ENCODE measurements at places on chromosomes 6 and 20. TPM values are rescaled to one million over a fixed set of nuclear protein-coding genes. Genes with fewer than 3 reads are reported as not detected.

RRAGD gene
- 5.9 TPM for total RNA-seq

ANKRD60 gene
- total RNA-seq, result not detected

KIAA0408 gene
- 6.5 TPM for total RNA-seq

LTA gene
- total RNA-seq, result 0.36 TPM

ENPP5 gene
- 3.5 TPM for total RNA-seq

VTA1 gene
- total RNA-seq, result 48.9 TPM

LY6G6D gene
- total RNA-seq, result not detected

GSTA3 gene
- total RNA-seq, result not detected

GABRR1 gene
- total RNA-seq, result 0.11 TPM

DEFB118 gene
- total RNA-seq, result not detected

TSPO2 gene
- not detected for total RNA-seq

SLC32A1 gene
- total RNA-seq, result 0.09 TPM

GRCh38 chr6:137782166-137783039 is 84.7 kb upstream of the TNFAIP3 start:
- no peak for DNase-seq

DNA sequence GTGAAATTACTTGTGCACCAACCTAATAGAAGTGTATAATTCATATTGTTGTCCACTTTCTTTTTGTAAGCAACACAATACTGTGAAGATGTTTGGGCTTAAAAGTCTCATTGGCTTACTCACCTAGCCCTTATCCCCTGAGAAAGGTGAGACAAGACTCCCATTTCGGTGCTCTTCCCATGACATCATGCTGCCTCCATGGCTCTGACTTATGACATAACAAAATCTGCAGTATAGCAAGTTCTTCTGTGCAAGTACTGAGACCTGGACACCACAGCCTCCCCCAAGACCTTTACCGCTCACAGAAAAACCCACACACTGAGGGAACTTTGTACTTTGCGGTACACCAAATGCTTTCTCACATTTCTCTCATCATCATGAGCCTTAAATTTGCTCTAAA is 50.5 kb downstream of the HAO1 start:
- no peak for DNase-seq

- DNase-seq, result no peak
Measured at GRCh38 chr20:23162887-23163286, 76.8 kb upstream of the CD93 start.

- no peak for DNase-seq
Measured at GRCh38 chr6:141531040-141531439, 601.7 kb upstream of the GJE1 start.

DNA sequence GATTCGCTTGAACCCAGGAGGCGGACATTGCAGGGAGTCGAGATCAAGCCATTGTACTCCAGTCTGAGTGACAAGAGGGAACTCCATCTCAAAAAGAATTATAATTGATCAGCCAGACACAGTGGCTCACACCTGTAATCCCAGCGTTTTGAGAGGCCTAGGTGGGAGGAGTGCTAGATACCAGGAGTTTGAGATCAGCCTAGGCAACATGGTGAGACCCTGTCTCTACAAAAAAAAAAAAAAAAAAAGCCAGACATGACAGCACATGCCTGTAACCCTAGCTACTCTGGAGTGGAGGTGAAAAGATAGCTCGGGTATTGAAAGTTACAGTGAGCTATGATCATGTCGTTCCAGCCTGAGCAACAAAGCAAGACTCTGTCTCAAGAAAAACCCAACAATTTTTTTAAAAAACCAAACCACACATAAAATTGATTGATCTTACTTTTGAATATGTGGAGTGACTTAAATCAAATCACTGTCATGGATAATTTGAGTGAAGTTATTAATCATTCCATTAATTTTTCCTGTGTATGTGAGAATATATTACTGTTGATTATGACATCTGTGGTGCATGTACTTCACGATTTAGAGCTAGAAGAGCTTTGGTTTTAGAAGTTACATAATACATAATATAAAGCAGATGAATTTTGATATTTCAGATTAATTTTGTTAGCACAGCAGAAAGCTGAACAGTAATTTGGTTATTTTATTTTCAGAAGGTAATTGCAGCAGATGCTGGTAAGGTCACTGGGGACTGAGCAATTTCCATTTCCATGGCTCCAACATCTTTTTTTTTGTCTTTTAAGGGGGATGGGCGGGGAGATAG is 34.4 kb downstream of the NCOA7 start:
- DNase-seq, result no peak

DNA sequence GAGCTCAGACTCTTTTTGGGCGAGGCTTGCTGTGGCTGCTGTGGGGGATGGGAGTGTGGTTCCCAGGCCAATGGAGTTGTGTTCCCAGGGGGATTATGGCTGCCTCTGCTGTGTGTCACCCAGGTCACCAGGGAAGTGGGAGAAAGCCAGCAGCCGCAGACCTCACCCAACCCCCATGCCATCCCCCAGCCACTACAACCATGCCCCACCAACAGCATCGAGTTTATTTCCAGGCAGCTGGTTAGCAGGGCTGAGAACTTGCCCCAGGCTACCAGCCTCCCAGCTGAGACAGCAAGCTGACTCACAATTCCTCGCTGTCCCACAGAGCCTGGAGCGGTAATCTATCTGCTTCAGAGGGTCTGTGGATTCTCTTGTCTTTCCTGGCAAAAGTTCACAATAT is 331.7 kb downstream of the FRK start:
- DNase-seq, result no peak

- no peak for DNase-seq
Measured at GRCh38 chr20:41181567-41181966, 44.2 kb downstream of the PLCG1 start.

DNA sequence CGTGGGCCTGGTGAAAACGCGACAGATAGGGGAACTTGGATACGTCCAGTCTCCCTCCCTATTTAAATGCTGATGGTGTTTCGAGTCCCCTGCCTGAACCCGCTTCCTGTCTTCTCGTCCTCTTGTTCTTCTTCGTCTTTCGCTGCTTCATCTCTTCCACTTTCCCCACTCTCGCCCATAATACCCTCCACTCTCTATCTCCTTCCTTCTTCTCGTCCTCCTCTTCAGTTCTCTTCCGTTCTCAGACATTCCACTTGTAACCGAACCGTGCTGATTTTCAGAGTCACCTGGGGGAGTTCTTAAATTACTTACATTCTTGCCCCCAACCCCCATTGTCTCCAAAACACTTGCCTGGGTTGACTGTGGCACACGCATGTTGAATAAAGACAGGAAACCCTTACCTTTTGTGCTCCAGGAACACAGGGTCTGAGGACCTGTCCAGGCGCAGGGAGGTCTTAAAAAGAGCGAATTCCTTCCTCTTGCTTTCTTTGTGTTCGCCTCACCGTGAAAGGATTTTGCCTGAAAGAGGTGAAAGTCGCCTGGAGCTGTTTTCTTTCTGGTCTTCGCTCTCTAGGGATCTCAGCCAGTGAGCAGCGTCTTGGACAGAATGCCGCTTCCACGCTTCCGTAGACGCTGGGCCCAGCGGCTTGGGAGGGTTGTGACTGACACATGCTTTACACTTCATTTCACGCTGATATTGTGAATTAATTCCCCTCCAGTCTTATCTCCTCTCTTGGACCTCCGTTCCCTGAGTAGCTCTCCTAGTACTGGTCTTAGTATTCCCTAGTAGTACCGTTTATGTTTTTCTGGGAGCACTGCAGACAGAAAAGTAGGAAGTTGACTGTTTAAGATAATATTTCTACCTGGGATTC is 184.0 kb downstream of the GPX5 start:
- DNase-seq, result no peak

GRCh38 chr6:106631346-106631745 is 2.0 kb downstream of the QRSL1 start:
- no peak for DNase-seq

DNA sequence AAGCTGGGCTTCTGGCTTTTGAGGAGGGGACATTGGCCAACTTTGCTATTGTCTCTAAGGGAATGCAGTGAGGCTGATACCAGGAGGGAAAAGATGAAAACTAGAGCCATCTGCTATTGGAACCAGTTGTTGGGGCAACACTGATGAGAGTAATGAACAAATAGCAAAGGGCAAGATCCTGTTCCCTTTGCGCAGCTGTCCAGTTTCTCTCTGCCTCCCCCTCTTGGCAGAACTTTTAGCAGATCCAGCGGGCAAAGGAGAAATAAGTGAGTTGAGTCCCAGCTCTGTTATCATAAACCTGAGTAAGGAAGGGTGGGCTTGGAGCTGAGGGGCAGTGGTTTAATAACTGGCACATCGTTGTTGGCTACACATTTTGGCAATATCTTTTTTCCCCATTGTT is 126.8 kb downstream of the AKAP7 start:
- DNase-seq, result no peak

DNA sequence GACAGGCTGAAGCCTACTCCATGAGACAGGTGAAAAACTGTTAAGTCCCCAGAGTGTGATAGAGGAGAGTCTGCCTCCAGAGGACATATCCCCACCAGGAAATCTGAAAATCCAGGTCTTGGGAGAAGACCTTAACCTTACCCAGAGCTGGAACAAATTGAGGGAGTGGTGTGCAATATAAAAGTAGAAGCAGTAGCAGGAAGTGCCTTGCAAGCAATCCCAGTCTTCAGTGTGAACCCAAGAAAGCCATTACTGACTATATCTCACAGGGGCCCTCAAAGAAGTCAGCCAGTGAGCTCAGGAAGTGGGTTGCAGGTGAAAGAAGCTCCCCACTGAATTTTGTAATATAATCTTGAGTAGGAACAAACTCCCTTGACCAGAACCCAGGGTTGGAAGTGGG is 41.9 kb upstream of the PKIB start:
- no peak for DNase-seq

DNA sequence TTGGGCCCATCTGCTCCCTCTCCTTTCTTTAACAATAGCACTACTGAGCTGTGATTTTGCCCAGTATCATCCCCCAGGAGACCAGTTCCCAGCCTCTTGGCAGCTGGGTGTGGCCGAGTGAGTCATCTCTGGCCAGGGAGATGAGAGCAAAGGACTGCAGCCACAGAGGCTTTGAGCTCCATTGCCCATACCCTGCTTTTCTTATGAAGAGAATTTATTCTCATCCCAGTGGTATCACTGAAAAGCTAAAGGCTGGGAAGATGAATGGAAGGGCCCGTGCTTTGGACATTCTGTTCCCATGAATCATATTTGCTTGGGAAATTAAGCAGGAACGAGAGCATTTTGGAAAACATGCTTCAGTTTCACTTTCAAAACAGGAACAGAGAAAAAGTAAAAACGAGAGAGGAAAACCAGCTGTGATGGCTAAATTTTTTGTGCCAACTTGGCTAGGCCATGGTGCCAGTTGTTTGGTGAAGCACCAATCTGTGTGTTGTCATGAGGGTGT is 14.9 kb downstream of the CST3 start:
- DNase-seq, result peak; percentile 65

DNA sequence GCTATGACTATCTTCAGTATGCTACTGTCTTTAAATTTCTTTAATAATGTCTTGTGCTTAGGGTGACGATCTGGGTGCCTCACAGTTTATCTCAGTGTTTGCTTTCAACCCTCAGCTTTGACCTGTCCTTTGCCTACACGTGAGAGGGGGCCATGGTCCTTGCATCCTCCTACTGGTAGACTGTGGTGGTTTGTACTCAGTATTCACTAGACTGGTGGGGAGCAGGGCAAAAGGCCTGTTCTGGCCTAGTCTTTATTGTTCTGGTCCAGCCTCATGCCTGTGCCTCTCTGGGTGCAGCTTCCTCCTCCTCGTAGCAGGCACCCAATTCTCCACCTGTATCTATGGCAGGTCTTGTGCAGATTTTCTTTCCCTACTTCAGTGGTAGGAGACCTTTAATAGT is 354.9 kb downstream of the CD109 start:
- no peak for DNase-seq

DNA sequence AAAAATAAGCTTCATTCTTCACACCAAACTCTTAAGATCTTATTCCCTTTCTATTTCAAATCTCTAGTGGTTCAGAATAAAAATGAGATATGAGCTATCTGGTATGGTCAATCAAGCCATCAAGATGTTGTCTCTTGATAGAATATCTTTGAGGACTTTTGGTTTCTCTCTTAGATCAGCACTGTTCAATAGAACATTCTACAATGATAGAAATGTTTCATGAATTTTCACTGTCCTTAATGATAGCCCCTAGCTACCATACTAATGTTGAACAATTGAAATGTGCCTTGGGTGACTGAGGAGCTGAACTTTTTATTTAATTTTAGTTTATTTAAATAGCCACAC is 24.1 kb upstream of the HINT3 start:
- DNase-seq, result no peak

DNA sequence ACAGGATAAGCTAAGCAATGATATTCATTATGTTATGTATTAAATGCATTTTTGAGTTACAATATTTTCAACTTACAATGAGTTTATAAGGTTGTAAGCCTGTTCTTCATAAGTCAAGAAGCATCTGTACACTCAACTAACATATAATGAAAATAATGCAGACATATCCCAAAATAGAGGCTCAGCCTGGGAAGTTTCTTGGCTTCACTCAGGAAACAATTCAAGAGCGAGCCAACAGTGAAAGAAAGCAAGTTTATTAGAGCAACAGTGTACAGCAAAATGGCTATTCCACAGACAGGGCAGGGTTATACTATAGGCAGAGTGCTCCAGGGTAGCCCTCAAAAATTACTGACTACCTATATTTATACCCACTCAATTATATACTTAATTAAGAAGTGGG is 1581.8 kb downstream of the HACE1 start:
- DNase-seq, result no peak

DNA sequence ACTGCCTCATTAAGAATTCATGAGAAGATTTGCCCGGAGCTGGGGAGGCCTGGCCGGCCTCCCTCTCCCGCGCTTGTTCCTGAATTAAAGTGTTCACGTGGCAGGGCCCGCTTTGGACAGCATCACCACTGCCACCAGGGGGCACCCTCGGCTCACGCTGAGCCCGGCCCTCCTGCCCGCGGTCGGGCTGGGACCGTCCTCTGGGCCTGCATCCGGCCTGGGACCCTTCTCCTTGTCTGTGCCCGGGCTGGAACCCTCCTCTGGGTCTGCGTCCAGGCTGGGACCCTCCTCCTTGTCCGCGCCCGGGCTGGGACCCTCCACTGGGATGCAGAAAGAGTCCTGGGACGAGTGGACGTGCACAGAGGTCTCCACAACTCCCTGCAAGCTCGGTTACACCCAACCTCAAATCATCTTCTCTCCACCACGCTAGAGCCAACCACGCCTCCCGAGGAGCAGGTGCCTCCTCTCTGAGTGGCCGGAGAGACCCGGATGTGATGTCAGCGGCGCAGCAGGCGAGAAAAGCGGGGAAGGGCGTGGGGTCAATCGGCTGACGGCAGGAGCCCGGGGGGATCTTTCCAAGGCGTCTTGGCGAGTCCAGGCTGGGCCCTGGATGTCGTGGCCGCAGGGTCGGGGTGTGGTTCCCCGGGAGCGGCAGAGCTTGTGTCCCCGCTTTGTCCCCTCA is 50.9 kb upstream of the DACT2 start:
- peak; percentile 88 for DNase-seq
